CD4-positive, alpha-beta T cell treated with Interleukin-2 at 100 ng/mL for 4 hours (primary cell): ENCODE measurements at places on chromosomes 5 and 9.

DNA sequence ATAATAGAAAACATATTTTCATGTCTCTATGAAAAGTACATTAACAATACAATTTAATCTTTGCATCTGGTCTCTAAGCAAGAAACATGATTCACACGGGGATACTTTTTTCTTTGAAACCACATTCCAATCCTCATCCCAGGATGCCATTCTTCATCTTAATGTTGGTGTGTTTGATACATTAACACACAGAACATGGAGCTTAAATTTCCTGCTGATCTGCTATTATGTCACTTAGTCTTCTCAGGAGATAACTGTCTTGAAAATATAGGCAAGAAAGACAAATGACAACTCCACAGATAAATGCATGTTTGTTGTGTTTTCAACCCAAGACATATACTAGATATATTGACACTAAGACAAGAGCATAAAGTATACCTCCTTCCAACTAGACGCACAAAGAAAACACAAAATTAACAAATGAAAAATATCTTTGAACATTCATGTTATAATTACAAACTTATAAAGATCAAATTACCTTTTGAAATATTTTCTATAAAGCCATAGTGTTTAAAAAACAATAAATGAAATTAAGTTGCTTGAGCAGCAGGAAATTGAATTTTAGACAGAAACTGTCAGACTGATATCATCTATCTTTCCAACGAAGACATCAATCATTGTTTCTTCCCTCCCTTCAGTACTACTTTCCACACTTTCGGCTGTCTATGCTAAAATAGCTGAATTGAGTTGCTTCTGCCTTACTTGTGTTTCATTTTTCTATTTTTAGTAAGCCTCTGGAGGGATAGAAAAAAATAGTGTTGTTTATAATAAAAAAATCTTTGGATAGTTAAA lies 1676.7 kb upstream of the CDH9 start:
- no peak for DNase-seq

GRCh38 chr9:5624655-5625054 lies 4.3 kb upstream of the RIC1 start:
- no peak for DNase-seq

DNA sequence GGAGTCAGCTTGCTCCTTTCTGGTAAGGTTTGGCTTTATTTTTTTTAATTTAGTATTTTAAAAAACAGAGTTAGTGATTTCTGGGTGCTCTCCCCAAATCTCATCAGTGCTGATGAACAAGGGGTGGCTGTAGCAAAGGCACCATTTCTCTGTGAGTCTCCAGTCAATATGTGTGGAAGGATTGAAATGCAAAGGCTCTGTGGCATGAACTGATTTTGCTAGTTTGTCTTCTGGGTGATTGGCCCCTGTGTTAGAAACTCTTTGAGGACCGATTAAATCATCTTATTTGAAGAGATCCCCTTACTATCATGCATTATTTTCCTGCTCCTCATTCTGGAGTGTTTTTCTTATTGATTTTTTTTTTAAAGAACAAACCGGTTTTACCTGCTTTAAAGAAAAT lies 596 bp downstream of the TEK start:
- DNase-seq = no peak

GRCh38 chr5:93599001-93599379 lies 16.0 kb downstream of the NR2F1 start:
- no peak for DNase-seq

GRCh38 chr9:13529321-13530104 lies 250.0 kb upstream of the MPDZ start:
- DNase-seq = no peak

DNA sequence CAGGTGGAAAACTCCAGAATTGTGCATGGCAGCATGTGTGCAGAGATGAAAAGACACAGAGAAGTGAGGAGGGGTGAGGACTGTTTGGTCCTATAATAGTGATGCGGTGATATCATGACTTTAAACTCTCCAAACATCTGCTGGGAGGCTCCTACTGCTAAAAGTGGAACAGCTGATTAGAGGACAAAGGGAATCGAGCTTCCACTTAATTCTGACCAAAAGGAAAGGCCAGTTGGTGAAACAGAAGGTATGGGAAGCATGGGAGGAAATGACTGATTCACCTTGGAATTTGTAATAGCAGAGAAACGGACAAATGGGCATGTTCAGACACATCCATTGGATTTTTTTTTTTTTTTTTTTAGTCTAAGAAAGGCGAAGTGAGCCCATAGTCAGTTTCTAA lies 67.5 kb upstream of the MAMDC2 start:
- no peak for DNase-seq

- DNase-seq = no peak
Observed at GRCh38 chr5:145854651-145855258, 18.1 kb downstream of the GRXCR2 start.

GRCh38 chr9:785997-786396 lies 55.5 kb upstream of the DMRT1 start:
- DNase-seq = no peak

DNA sequence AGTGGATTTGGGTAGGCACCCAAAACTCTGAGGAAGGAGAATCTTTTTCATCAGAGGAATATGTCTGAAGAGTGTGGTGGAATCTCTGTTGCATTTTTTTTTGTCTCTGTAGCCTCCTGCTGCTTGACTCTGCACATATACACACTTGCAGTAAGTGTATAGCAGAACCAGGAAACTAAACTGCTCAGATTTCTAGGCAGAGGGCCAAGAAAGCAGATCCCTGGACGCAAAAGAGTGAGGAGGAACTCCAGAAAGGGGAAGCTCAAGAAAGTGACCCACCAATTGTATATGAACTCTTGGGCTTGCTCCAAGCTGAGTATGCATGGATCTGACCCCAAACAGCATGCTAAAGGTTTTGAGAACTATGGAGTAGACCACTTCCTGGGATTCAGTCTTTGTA lies 181.8 kb downstream of the GADD45G start:
- no peak for DNase-seq

DNA sequence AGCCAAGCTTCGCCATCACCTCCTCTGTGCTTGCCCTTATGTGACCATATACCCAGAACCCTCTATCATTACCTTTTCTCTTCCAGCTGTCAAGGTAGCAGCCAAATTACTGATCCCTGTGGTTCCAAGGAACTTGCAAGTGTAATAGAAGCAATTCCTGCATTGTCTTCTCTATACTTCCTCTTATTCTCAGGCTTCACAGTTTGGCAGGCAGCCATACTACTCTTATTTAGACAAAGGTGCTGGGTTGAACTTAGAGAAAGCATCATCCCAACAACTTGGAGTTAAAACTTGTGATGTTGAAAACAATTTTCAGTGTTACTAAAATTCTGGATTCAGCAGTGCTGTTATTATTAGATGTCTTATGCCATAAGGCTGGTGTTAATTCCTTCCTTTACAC lies 93.2 kb downstream of the NLN start:
- DNase-seq = no peak

- DNase-seq = no peak
Observed at GRCh38 chr9:128399861-128400260, 20.8 kb upstream of the CERCAM start.

GRCh38 chr9:81035171-81035570 lies 654.2 kb downstream of the TLE1 start:
- no peak for DNase-seq

DNA sequence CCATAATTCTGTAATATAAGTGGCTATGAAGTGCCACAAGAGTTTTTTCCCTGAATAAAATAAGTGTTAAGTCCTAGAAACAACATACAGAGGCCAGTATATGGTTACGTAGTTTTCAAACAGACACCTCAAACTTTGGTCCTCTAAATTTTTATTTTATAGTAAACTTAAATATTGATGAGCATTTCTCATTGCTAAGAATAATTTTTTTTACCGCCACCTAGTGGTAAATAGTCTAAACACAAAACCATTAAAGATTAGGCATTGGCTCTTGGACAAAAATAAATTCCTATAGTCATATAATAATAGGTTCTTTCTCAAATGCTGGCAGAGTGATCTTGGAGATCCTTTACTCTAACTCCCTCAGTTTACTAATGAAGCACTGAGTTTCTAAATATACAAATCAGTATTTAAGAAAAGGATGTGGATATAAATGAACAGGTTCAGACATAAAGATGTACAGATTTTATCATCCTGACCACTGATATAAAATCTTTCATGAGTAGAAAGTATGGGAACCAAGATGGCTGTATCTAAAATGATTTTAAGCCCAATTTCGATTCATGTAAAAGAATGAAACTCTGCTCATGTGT lies 136.2 kb downstream of the FANCC start:
- DNase-seq = peak; percentile 27

- no peak for DNase-seq
Observed at GRCh38 chr5:76319673-76320072, 83.4 kb upstream of the IQGAP2 start.

- DNase-seq = peak; percentile 8
Observed at GRCh38 chr5:96434201-96434645, 1.2 kb upstream of the PCSK1 start.

DNA sequence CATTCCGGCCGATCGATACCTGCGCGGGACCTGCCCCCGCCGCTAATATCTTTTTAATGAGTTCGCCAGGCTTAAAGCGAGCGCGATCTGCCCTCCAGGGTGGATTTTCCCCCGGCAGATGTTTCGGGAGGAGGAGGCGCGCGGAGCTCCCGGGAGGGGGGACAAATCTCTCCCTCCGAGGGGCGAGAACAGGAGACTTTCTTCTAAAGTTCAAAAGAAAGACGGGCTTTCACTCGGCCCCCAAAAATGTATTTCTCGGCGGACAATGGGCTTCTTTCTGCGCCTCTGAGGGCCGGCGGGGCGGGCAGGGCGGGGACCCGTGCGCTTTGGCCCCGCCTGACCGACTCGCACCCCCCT lies 4.1 kb upstream of the PRDM12 start:
- no peak for DNase-seq

DNA sequence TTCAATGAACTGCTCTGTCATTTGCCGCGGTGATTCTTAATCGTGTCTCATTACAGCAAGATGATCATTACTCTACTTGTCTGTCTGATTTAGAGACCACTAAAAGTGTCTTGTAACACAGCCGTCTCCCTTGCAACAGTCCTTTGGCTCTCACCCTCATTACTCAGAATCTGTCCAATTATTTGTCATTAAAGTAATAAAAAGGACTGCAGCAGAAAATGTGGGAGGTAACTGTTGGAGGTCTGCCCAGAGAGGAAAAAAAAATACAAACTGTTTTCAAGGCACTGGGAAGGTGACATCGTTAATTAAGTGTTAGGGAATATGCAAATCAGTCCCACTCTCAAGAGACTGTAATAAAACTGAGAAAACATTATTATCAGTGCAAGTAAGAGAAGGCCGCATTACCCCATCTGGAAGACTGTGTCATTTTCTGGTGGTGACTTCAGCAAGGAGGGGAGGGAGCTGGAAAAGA lies 281.0 kb downstream of the RASEF start:
- no peak for DNase-seq

DNA sequence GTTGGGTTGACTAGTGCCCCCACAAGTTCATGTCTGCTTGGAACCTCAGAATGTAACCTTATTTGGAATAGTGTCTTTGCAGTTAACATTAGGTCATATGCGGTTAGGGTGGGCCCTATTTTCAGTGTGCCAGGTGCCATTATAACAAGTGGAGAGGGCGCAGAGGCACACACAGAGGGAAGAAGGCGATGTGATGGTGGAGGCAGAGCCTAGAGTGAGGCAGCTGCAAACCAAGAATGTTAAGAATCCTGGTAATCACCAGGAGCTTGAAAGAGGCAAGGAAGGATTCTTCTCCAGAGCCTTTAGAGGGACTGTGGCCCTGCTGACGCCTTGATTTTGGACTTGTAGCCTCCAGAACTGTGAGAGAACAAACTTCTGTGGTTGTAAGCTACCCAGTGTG lies 10.9 kb downstream of the GPR107 start:
- DNase-seq = no peak

GRCh38 chr5:39640552-39640951 lies 215.8 kb upstream of the DAB2 start:
- no peak for DNase-seq

DNA sequence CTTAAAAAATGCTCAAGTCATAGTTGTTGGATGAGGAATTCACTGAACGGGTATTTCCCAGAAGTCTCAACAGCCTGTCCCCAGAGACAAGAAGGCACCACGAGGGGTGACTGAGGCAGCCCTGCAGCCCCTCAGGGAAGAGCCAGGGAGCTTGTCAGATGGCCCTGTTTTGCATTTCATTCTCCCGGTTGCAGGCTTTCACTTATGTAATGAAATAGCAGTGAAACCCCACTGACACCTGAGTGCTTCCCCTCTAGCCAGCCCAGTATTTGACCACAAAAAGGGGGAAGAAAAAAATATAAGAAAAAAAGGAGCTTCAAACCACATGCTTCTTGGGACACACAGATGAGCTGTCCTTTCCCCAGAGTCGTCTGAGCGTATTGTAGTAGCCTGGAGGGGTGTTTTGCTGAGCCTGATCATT lies 75.3 kb upstream of the IL12B start:
- DNase-seq = no peak

DNA sequence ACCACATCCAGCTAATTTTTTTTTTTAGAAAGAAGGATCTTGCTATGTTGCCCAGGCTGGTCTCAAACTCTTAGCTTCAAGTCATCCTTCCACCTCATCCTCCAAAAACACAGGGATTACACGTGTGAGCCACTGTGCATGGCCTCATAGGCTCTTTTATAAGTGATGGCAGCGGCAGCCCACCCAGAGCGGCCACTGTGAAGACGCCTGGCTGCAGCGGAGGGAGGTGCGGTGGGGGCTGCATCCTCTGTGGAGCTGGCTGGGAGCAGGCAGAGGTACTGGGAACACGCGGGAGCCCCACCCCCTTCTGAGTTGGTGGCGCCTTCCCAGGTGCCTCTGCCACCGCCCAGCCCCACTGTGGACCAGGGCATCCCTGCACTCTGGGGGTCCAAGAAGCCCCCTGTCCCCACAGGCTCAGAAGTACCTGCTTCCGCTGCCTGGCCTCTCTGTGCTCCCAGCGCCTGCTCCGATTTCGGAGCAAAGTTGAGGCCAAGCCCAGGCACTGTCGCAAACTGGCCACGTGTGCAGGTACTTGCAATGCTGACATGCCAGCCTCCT lies 16.9 kb upstream of the ECPAS start:
- DNase-seq = no peak

- no peak for DNase-seq
Observed at GRCh38 chr5:14267166-14267838, 124.2 kb downstream of the TRIO start.

GRCh38 chr5:160747987-160748386 lies 104.0 kb downstream of the ATP10B start:
- DNase-seq = no peak

- DNase-seq = no peak
Observed at GRCh38 chr9:79131246-79131774, 440.5 kb upstream of the TLE4 start.
